Activated T-helper 1 cell treated with anti-CD3 and anti-CD28 coated beads, Interleukin-2, amount 50 U/mL, for 16 hours (primary cell): ENCODE measurements at places on chromosomes 16 and 17.

- DNase-seq = no peak
These were observed 853 bp upstream of the DOK4 start for GRCh38 chr16:57486858-57487834.

GRCh38 chr16:980595-980854 lies 1.0 kb upstream of the SOX8 start:
- DNase-seq = no peak

GRCh38 chr16:54425681-54426552 lies 139.3 kb upstream of the IRX3 start:
- DNase-seq = no peak

DNA sequence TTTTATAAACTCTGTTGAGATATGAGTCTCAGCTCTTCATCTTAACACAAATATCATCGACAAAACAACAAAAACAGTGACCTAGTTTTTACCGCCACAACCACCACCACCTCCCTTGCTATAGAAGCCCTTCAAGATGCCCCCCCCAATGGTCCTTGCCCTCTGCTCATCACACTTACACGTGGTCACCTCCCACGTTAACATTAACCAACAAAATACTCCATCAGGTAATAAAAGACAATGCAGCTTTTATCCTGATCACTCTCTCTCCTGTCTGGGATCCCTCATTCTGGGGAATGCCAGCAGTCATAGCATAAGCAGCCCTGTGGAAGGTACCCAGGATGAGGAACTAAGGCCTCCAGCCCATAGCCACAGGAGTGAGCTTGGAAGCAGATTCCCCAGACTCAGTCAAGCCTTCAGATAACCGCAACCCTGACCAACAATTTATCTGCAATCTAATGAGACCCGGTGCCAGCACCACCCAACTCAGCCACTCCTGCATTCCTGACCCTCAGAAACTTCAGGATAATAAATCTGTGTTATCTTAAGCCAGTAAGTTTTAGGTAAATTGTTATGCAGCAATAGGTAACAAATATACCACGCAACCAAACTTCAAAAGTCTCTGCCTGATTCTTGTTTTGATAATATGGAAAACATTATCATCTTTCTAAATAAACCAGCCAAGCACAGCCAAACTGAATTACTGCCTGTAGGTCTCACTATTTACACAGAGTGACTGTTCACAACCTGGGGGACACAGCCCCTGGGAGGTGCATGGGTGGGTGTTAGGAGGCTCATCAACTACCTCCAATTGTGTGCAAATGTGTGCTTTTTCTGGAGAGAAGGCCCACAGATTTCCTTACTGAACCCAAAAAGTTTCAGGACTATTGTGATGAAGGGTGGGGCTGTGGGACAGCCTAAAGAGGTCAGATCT lies 6.1 kb downstream of the PECAM1 start:
- DNase-seq = no peak

DNA sequence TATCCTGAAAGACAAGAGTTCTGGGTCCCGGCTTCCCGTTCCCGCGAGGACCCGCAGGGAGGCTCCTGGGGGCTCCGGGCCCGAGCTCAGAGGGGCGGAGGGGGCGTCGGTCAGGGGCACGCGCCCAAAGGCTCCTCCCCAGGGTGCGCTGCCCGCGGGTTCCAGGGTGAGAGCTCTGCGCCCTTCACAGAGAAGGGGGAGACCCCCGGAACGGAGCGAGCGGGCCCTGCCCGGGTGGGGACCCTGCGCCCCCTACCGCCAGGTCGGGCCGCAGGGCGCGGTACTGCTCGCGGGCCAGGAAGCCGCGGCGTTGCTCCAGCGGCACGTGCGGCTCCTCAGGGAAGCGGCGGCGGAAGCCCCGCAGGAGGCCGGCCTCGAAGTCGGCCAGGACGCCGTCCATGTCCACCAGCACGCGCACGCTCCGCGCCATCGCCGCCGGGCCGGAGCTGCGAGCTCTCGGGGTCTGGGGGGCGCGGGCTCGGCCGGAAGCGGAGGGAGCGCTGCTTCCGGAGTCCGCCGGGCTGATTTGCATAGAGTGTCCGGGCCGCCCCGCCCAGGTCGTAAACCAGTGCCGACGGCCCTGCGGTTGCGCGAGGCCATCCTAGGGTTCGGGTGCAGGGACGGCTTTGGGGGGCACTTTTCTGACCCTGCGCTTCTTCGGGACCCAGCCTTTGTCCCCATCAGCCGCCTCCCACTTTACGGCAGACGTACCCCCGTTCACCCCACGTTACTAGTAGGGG lies at the start of gene NT5C:
Gene NT5C, minus strand, starts transcription at position 465 of the 740 bp plus-strand sequence. Its CDS starts 35 bp downstream, at position 430.
- DNase-seq = peak; percentile 20

DNA sequence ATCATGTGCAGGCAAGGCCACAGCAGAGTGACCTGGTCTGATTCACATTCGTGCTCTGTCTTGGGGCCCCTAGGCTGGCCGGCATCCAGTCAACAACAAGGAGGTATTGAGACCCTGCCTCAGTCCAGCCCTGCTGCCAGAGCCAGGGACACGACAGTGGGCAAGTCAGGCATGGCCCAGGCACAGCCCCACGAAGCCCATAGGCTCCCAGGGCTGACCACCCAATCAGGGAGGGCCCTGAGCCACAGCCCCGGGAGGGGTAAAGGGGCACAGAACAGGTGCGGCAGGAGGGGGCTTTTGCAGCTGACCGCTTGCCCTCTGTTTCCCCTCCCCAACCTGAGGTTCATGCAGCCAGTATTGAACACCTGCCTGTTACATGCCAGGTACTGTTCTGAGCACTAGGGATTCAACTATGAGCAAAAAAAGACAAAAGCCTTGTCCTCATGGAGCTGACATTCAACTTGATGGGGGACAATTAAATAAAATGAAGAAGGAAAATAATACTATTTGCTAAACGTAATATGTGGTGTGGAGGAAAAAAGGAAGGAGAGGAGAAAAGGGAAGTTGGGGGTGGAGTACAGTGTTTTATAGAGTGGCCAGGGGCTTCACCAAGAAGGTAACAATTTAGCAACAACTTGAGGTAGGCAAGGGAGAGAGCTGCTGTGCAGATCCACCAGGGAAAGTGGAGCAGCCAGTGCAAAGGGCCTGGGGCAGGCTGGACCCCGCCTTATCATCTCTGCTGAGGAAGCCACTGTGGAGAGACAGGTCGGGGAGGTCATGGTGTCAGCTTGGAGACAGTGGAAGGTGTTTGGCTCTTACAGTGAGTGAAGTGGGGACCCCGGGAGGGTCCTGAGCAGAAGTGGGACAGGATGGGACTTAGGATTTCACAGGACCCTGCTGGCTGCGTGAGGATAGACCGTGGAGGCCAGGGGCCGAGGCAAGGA lies 6.1 kb downstream of the DRC3 start:
- DNase-seq = no peak

GRCh38 chr16:88131256-88131655 lies 180.0 kb downstream of the BANP start:
- DNase-seq = no peak

- DNase-seq = no peak
These were observed 308.2 kb upstream of the GOT2 start for GRCh38 chr16:59042301-59042700.

GRCh38 chr16:65476448-65476955 lies 354.6 kb upstream of the CDH11 start:
- DNase-seq = no peak

- no peak for DNase-seq
These were observed 8.2 kb downstream of the IGFBP4 start for GRCh38 chr17:40451420-40451819.

GRCh38 chr17:46264456-46265198 lies 30.3 kb upstream of the LRRC37A start:
- DNase-seq = no peak

DNA sequence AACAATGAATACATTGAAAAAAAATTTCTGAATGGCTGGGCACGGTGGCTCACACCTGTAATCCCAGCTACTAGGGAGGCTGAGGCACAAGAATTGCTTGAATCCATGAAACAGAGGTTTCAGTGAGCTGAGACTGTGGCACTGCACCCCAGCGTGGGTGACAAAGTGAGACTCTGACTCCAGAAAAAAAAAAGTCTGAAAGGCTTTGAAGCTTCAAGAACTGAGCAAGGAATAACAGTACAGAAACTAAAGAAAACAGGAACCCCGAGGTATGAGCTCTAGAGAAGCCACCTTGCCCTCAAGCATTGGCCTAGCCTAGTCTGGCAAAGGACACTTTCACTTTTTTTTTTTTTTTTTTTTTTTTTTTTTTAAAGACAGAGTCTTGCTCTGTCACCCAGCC lies 45.0 kb downstream of the TEX2 start:
- no peak for DNase-seq

GRCh38 chr17:80885947-80886582 lies 105.6 kb upstream of the CHMP6 start:
- DNase-seq = no peak

DNA sequence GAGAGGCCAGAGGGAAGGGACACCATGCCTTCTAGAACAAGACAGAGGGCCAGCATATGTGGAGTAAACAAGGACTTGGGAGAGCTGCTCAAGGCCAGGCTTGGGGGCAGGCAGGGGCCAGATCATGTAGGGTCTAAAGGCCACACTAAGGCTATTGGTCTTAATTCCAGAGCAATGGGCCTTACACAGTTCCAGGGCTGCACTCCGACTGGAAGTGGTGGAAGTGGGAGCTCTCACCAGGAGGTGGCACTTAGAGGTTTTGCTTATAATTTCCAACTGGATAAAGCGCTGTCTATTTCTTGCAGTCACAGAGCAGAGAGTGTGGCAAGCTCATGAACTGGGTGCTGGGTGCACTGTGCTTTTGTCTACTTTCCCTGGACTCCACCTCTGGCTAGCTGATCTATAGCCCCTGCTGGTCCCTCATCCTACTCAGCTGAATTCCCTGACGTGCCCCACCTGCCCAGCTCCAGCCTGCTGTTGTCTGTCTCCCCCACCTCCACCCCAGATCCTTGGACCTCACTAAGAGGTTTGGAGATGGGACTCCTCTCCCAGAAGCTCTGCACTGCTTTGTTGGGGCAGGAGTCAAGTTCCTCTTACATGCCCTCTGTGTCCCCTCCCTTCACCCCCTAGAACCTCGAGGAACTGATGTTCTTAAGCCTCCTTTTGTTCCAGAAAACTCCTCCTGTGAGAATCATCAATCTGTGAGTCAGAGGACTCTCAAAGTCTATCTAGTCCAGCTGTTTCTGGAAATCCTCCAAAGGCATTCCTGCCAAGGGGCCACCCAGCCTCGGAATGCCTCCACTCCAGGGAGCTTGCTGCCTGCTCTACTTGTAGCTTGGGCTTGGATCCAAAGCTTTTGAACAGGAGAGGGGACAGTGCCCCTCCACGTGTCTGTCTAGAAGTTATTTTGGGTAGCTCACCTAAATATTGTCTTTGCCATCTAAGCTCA lies 48.1 kb upstream of the KSR1 start:
- no peak for DNase-seq

DNA sequence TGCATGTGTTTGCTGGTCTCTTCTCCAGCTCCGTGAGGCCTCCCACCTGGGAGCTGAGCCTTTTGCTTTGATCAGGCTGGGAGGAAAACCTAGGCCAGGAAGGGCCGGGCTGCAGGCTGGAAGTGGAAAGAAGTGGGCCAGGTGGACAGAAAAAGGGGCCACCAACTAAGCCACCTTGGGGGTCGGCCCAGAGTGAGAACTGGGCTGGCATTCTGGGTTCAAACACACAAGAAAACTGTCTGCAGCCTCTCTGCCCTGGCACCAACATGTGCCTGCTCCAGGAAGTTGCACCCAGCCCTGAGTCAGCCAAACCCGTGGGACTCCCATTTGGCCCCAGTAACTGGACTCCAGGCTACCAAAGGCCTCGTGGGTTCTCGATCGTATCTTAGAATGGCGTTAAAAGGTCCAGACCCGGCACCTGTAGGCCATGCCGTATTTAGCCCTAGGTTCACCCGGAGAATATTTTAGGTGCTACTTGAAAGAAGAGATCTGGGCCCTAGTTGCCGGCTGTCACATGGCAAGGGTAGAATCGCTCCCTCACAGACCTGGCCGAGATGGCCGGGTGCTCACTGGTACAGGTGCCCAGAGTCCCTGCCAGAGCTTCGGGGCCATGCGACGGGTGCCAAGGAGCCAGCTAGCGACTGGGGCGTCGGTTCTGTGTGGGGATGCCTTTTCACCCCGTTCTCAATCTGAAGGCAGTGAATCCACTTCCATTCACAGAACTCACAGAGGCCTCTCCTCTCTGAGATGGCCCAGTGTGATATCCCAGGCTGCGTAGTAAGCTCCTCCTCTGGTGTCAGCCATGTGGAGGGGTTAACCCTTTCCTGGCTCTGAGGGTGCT lies 236.6 kb downstream of the MRTFB start:
- no peak for DNase-seq

GRCh38 chr16:69834807-69835466 lies 72.8 kb downstream of the WWP2 start:
- DNase-seq = no peak

DNA sequence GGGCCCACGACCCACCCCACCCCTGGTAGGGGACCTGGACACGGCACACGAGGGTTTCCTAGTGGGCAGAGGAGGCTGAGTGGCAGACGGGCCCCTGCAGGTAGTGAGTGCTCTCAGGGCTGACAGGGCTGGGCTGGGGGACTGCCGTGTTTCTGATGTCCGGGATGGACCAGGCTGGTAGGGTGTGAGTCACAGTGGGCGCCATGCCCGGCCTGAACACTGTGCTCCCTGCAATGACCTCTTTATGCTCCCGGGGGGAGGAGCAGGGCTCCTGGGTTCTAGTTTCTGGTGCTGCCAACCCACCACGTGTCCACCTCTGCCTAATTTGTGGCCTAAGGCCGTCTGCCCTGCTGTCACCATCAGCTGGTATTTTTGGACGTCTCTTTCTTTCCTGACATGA lies 26.3 kb downstream of the ARHGAP23 start:
- DNase-seq = no peak

DNA sequence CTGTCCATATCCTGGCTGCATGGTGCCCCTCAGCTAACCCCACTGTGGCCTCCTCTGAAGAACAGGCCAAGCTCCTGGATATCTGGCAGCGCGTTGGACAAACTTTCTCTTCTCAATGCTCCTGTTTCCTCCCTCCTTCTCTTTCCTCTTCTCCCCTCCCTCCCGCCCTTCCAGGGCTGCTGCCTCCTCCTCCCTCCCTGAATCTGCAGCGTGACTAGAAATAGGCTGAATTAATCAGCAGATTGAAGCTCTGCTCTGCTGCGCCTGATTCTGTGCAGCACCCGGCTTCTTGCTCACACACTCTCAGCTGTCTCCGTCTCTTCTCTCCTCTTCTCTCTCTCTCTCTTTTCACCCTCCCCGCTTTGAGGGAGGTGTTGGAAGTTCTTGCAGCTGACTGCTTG lies 19.8 kb downstream of the TMEM94 start:
- no peak for DNase-seq

DNA sequence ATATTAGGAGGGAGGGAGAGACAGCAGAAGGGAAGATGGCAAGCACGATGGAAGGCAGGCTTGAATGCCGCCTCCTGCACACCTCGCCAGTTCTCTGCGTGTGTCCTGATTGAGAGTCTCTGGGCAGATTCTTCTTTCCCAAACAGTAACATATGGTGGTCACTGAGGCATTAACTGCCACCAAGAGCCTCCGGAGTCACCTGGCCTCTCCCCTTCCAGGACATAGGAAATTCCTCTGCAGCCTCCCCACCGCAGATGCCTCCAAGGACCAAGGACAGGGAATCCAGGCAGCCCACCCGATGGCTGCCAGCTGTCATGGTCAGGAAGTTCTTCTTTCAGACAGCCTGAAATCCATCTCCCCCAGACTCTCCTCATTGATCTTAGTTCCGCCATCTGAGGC lies 149.3 kb downstream of the ENGASE start:
- no peak for DNase-seq

- no peak for DNase-seq
These were observed 19.5 kb upstream of the RAP1GAP2 start for GRCh38 chr17:2776589-2777241.
